ENCODE measurements at places on chromosomes 11 and 22. TPM values are rescaled to one million over a fixed set of nuclear protein-coding genes. Genes with fewer than 3 reads are reported as not detected.
A peak's percentile ranks its signal among the peaks of the same experiment; 100 is the strongest.

CBY1 gene
- total RNA-seq = 21.0 TPM

DNA sequence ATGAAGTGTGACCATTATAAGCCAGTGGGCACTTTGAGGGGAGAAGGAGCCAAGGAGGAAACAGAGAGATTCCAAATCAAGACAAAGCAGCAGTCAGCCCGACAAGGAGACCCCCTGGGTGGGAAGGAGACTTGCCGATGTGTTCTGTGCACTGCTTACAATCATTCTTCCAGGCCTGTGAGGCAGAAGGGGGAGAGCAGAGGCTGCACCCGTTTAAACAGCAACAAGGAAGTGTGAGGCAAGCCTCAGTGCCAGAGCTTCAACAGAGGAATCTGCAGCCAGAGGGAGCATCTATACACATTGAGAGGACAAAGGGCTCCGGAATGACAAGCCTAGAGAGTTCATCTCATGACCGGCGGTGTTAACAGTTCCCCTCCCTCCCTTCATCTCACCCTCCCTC, 121.1 kb downstream of the NXPE2 start:
- no peak for DNase-seq

- DNase-seq = no peak
Measured at GRCh38 chr11:114027926-114028325, 31.6 kb upstream of the ZBTB16 start.

- DNase-seq = no peak
Measured at GRCh38 chr11:47243454-47243853, 5.2 kb downstream of the ACP2 start.

POU2AF1 gene
- 2.9 TPM for total RNA-seq

DNA sequence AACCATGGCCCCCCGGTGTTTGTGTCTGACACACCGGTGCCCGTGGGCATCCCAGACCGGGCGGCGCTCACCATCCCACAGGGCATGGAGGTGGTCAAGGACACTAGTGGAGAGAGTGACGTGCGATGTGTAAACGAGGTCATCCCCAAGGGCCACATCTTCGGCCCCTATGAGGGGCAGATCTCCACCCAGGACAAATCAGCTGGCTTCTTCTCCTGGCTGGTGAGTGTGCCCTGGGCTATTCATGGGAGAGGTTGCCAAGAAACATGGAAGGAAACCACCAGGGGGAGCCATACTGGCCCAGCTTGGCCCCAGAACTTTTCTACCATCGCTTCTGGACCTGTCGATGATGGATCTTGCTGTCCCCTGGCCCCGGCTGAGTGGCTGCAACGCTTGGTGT, 36.5 kb downstream of the PRDM11 start:
- peak; percentile 47 for DNase-seq

DNA sequence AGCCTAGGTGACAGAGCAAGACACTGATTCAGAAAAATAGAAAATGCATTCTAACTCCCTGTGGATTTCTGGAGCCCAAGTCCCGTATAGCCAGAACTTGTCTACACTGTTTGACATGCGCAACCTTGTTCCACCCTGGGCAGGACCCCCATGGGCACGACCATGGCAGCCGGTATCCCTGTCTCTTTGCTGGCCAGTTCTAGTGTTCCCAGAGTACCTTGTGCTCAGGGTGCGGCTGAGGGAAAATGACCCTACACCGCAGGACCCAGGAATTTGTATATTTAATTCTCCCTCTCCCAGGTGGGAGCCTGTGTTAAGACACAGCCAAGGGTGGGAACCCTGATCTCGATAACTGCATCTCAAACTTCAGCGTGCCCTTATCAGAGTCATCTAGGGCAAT, 36.7 kb upstream of the RIC3 start:
- no peak for DNase-seq

CEND1 gene
- not detected for total RNA-seq

DNA sequence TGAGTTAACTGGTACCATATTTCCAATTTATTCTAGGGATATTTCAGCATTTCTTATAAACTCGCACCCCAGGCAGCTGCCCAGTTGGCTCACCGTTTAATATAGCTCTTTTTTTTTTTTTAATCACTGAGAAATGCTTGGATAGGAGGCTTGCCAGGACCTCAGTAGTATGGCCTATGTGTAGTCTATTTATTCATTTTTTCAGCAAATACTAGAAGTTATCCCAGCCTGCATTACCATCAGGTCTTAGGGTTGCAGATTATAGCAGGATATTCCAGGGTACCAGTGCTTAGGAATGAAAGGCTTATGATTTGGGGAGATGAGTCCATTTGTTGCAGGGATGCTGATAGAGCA, 26.6 kb downstream of the PARVA start:
- DNase-seq = no peak

DNA sequence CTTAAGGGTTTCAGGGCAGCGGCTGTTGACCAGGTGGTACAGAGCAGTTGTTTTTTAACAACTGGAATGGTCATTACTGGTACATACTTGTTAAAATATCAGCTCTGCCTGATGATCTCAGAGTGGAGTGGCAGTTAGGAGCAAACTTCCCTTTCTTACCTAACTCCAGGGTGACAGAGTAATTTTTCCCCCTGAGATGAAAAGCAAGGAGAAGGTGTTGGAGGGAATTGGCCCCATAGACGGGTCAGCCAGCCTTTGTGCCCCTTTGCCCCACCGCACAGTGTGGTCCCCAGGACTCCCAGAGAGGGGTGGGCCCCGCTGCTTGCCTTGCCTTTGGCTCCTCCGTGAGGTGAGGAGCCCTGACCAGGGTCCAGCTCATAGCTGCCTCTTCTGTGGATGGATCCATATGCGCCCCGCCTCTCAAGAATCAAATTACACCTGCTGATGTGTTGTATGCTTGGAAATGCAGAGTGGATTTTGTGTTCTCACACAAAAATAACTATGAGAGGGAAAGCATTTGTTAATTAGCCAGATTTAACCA, 27.0 kb upstream of the SORL1-AS1 start:
- DNase-seq = no peak

DNA sequence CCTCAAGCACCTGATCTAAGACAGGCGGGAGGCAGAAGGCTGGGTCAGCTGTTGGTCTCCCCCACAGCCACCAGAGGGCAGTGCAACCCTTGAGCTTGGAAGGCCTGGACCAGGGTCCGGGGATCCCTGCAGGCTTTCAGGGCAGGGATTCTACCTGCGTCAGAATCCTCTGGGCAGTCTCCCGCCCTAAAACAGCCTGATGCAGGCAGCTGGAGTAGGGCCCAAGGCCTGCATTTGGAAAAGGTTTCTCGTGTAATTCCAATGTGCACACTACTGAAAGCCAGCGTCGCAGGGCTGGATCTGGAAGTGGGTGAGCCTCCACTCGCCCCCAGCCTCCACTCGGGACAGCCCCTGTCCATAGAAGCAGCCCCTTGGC, 31.8 kb downstream of the BID start:
- DNase-seq = peak; percentile 34

OR52I2 gene
- not detected for total RNA-seq

DNA sequence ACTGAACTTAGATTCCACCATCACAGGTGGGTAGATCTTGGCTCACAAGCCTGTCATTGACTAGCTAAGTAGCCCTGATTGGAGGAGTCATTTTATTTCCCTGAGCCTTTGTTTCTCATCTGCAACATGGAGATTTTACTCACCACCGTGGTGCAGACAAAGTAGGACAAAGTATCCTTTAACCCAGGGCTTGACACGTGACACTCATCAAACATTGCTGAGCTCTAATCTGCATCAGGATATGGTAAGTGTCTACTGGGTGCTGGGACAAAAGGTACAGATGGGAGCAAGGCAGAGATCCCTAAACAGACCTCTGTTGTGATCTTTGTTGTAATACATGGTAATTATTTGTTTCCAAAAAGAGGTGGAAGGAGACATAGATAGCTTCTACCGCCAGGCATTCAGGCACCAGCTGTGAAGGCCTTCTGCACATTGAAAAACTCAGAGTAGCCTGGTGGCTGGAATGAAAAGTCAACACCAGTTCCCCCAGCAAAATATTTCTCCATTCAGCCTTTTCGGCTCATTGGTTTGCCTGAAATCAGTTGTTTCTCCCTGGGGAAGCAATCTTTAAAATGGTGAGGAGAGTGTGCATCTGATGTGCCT, 18.3 kb upstream of the MICAL2 start:
- DNase-seq = no peak

VSIG2 gene
- total RNA-seq = 2.2 TPM

ST14 gene
- total RNA-seq = 1.7 TPM

KRTAP5-7 gene
- not detected for total RNA-seq

DNA sequence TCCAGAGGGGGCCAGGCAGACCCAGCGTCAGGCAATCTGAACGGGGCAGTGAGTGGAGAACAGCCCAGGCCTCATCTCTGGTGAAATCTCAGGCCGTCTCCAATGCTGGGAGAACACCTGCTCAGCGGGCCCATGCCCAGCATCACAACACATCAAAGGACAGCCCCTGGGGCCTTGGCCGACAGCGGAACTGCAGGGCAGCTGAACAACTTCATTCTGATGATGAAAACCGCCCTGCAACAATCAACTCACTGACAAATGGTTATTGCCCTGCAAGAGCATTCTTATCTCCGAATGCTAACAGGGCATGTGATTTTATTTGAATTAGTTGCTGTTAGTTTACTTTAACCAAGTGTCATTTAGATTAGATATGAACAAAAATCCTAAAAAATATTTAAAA, 14.6 kb downstream of the CELSR1 start:
- no peak for DNase-seq

DNAJB7 gene
- not detected for total RNA-seq

MEI1 gene
- total RNA-seq = not detected

PLAAT3 gene
- total RNA-seq = 32.3 TPM

- DNase-seq = no peak
Measured at GRCh38 chr11:34972892-34973291, 56.5 kb downstream of the PDHX start.

DNA sequence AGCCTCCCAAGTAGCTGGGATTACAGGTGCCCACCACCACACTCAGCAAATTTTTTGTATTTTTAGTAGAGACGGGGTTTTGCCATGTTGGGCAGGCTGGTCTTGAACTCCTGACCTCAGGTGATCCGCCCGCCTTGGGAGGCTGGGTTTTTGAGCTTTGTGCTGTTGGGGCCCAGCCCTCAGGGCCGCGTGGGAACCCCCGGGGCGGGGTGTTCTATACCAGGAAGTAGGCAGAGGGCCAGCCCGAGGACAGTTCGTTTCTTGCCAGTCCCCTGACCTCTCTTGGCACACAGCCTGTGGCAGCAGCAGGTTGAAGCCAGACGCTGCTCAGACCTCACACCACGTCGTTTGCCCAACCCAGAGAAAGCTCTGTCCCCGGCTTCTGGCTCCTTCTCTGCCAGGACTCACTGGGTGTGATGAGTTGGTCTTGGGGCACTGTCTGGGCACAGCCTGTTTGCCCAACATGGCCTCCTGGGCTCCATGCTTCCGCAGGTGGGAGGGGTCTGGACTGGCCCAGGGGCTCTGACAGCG, 24.9 kb upstream of the CHKA start:
- peak; percentile 41 for DNase-seq

CECR2 gene
- 5.2 TPM for total RNA-seq

GRCh38 chr22:37179622-37180420, 8.2 kb downstream of the C1QTNF6 start:
- no peak for DNase-seq

OR52N4 gene
- total RNA-seq = not detected

GRCh38 chr11:35014346-35014745, 97.9 kb downstream of the PDHX start:
- DNase-seq = no peak

- no peak for DNase-seq
Measured at GRCh38 chr22:23233084-23233531, 52.8 kb downstream of the BCR start.

DNA sequence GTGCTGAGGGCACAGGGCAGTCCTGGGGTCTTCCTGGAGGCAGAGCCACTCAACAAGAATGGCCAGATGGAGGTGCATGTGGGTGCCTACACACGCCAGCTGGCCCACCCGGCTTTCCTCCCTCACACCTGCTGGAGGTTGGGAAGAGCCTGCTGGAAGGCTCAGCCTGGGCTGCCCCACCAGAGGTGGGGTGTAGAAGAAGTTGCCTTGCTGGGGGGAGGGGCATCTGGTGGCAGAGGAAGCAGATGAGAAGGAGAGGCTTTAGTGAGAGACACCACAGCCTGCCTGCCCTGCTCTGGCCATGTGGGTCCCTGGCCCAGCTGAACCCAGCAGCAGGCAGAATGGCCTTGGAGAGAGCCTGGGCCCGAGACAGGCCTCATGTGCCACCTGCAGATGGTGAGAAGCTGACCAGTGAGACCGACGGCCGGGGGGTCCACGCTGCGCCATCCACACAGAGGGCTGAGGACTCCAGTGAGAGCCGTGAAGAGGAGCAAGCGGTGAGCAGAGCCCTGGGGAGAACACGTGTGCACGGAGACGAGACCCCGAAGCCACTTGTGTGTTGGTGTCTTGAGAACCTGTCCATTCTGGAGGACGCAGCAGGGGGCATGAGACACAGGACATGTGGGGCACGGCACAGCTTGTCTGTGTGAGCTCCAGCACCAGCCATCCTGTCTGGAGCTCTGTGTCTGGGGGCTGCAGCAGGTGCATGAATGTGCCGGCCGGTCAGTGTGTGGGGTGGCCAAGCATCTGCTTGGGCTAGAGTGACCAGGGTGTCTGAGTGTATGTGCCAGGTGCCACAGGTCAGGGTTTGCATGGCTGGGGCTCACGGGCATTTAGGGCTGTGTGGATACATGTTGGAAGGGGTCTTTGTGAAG, 2.7 kb downstream of the B4GALNT4 start:
- DNase-seq = no peak

GGT5 gene
- total RNA-seq = 86.8 TPM

GRCh38 chr11:59195586-59195985, 17.1 kb downstream of the MPEG1 start:
- no peak for DNase-seq

UBQLNL gene
- total RNA-seq = 6.8 TPM

LRRC32 gene
- 15.4 TPM for total RNA-seq

CALCB gene
- total RNA-seq = not detected

GRCh38 chr11:131969261-131969660, 598.8 kb downstream of the NTM start:
- no peak for DNase-seq

DNA sequence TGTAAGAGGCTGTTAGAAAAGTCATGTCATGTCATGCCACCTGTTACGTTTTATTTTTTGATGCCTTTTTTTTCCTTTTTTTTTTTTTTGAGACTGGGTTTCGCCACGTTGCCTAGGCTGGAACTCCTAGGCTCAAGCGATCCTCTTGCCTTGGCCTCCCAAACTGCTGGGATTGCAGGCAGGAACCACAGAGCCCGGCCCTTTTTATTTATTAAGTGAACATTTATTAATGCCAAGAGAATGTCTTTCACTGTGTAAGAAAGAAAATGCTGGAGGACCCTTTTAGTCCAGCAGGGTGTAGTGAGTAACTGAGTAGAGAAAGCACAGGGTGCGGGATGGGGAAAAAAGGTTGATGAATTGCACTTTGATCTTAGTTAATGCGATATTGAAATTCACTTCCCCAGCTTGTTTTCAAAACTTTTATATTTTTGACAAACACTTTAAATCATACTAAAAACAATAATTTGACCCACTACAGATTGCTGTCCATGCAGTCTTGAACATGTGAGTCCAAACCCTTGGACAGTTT, 2.3 kb upstream of the XBP1 start:
- DNase-seq = no peak

MAJIN gene
- not detected for total RNA-seq

P2RX3 gene
- not detected for total RNA-seq

DNA sequence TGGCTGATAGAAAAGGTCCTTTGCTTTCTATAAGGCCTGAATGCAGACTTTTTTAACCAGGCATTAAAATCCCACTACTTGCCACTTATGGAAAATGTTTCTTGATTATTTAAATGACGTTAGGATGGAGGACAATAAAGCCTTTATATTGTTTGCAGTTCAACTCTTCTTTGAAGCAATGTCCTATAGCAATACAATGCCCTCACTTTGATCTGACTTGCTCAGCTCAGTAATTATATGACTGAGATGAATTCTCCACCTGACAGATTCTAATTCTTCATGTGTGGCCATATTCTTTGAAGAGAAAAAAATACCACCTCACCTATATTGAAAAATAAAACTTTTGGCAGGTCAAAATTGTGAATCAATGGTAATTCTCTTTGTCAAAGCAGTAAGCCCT, 182.0 kb upstream of the MTMR2 start:
- DNase-seq = no peak

Data from uterus (tissue), 4 donors.